ENCODE measurements at places on chromosomes 1 and 21.

DNA sequence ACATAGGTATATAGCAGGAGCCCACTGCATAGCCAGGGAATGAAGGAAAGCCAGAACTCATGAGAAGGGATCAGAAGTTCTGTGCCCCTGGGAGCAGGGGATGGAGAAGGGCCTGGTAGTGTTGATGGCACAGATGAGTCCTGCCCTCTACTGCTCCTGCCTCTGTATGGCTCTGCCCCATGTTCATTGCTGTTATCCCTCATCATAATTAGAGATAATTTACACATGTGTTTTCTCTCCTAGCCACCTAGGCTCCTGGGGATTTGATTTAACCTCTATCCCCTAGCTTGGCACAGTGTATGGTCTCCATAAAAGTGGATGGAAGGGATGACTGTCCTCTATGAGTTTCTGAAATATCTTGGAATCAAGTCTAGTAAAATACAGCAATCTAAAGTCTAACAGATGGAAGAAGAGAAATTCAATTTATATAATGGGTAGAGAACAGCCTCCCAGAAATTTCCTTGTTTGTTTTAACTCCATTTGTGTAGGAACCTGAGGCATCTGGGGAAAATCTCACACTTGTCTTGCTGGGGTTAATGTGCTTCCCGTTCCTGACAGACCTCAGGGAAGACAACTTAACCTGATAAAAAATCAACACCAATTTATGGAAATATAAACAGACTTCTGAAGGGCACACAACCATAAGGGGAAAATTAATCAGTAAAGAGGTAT lies 393.8 kb downstream of the HHAT start:
- no peak for DNase-seq

- DNase-seq, result no peak
Measured at GRCh38 chr1:67814121-67814772, 19.0 kb downstream of the GNG12 start.

- no peak for DNase-seq
Measured at GRCh38 chr1:185654199-185654951, 79.8 kb upstream of the HMCN1 start.

GRCh38 chr1:205985330-205986005 lies 17.7 kb downstream of the RAB7B start:
- DNase-seq, result no peak

DNA sequence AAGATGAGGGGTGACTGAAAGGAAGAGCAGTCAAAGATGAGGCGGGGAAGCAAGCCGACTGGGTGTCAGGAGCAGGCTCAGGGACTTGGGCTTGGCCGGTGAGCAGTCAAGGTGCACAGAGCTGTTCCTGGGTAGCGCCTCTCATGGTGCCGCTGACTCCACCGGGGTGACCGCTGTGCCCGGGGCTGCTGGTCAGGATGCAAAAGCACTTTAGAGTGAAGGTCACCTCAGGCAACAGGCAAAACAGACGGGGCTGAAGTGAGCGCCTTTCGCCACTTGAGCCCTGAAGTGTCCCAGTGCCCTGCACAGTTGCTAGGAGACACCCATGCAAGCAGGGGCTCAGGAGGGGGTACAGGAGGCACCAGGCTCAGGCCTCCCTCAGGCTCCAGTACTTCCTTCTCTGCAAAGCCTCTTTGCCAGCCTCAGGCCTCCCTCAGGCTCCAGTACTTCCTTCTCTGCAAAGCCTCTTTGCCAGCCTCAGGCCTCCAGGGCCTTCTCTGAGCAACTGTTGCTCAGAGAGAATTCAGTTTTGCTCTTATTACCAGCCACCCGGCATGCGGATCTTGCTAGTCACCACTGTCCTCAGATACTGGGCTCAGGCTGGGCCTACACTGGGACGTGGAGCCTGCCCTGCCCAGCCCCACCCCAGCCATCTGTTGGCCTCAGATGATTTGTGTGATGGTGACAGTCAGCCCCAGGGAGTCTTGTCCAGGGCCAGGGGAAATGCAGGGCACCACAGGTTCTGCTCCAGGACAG lies 99.7 kb upstream of the IRF2BP2 start:
- no peak for DNase-seq
